Astrocyte of the spinal cord (primary cell): ENCODE measurements at places on chromosomes 2 and 18.

- no peak for DNase-seq
Observed at GRCh38 chr2:76985387-76986136, 536.6 kb downstream of the LRRTM4 start.

DNA sequence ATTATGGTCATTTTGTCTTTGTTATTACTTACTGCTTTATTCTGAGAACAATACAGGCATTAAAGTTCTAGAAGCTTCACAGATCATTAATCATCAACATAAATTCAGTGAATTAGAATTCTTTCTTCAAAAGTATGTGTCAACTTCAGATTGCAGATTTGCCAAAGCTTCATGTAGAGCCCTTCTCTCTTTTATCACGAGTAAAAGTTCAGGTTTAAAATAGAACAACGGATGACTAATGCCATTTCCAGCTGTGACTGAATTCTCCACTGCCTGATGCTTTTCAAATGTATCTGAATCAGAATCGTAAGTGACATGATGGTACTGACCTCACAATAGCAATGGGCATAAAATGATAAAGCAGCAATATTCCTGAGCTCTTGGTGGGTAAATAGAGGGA is 116.0 kb downstream of the ABCA12 start:
- peak; percentile 77 for DNase-seq

GRCh38 chr18:28175930-28176697 is 816 bp downstream of the CDH2 start:
- peak; percentile 48 for DNase-seq

DNA sequence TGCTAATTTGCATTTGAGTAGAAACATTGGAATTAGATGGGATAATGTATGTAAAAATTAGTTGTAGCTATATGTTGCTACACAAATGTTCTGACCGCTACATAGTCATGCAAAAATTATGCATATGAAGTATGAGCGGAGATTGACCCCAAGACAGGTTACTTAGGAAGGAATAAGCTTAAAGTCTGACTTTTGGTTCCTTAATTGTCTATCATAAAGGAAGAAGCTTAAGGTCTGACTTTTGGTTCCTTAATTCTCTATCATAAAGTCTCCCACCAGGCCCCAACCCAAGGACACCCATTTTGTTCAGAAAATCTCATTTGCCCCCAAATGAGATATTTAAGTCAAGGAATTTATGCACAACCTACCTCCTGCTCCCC is 106.5 kb downstream of the EVA1A start:
- no peak for DNase-seq

DNA sequence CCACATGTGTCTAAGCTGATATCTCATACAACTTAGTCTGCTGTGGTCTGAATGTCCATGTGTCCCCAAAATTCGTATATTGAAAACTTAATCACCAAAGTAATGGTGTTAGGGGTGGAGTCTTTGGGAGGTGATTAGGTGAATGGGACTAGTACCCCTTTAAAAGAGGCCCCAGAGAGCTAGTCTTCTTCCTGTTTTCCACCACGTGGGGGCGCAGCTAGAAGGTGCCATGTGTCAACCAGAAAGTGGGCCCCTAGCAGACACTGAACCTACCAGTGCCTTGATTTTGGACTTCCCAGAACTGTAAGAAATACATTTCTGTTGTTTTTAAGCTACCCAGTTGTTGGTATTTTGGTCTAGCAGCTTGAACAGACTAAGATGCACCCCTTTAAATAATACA is 86.6 kb downstream of the ASB1 start:
- DNase-seq: peak; percentile 37

GRCh38 chr2:13003500-13003899 is 286.8 kb downstream of the TRIB2 start:
- no peak for DNase-seq

GRCh38 chr18:74303936-74304335 is 11.7 kb upstream of the C18orf63 start:
- peak; percentile 43 for DNase-seq

DNA sequence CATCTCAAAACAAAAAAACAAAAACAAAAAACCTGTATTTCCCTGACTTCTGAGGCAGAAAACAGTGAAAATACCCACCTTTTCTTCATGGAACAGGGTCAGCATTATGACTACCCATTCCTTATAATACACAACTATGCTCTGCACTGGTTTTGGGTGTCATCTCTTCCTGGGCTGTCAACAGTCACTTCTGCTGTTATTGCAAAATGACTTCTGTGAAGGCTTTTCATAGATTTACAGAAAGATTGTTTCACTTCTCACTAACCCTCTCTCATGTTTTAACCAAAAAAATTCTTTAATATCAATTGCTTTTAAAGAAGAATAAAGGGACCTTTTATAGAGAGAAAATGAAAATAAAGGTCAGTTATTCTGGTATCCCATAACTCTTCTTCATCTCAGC is 26.5 kb upstream of the PIK3C3 start:
- no peak for DNase-seq

- DNase-seq: no peak
Observed at GRCh38 chr2:143533846-143534245, 404.6 kb downstream of the ARHGAP15 start.

- DNase-seq: no peak
Observed at GRCh38 chr2:20330192-20330591, 20.5 kb downstream of the PUM2 start.

DNA sequence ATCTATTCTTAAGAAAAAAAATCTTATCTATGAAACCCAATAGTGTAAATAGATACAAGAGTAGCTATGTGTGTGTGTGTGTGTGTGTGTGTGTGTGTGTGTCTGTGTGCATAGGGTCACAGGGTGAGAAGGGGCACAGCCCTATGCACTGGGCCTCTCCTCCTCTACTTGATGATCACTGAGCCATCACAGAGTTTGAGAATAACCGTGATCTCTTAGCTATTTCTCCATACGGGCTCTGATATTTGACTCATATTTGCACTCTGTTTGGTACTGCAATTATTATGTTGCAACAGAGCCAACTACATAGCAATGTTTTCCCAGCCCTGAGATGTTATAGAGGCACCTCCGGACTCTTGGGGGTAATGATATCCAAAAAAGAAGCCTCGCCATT is 28.8 kb upstream of the SLC40A1 start:
- DNase-seq: no peak

GRCh38 chr2:210496512-210496911 is 20.0 kb upstream of the LANCL1 start:
- no peak for DNase-seq

DNA sequence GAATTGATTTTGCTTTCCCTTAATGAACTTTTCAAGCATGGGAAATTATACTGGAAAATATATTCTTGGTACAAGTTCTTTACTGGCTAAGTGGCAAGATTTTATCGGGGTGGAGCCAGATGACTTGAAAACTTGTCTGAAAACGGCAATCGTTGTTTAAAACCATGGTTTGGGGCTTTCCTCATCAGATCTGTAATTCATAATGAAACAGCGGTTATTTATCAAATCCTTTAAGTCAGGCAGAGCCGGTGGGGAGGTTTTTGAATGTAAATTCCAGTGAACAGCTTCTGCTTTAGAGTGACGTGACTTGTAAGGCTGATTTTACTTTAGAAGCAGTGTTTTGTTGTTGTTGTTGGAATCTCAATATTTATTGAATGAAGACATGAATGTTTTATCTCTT is 2.6 kb downstream of the SEC11C start:
- DNase-seq: no peak

GRCh38 chr2:65331336-65332025 is 100.9 kb downstream of the SPRED2 start:
- no peak for DNase-seq

DNA sequence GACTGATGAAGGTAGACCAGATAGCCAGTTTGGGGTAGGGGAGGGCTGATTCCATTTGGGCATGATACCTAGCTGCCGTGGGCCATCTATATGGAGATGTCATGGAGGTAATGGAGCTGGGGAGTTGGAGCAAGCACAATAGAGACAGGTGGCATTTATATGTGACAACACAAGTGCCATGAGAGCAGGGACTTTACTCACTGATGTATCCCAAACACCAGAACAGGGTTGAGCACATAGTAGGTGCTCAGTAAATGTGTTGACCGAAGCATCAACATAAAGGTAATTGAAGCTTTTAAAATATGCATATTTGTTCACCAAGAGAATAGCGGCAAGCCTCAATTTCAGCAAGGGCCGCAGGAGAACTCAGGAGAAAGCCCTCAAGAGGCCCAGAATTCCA is 15.0 kb downstream of the SLC30A3 start:
- DNase-seq: no peak

DNA sequence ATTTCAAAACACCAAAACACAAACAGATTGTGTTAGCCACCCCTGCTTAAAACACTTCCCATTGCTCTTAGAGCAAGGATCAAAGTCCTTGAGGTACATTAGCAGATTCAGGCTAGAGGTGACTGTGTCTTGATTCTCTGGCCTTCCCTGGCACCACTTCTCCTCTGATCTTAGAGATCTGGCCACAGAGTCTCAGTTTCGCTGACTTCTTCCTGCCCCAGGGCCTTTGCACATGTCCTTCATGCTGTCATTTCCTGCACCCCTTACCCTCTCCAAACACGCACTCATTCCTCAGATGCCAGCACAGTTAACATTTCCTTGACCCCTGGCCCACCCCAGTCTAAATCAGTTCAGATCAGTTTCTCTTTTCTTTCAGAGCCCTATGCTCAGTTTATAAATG is 16.9 kb downstream of the CXCR4 start:
- DNase-seq: no peak

DNA sequence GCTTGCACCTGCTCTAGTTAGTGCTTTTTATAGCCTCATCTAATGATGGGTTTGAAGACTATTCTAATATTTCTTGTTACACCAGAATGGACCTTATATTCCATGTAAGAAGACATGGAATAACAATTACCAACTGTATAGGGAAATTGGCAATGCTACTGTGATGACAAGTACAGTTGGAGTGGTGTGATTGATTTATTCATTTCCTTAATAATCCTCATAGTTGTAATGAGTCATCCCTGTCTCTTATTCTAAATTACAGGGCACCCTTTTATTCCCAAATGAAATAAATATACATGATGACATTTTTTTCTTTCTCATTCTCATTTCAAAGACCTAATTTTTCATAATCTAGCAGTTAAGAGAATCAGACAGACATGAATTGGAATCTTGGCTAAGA is 18.3 kb upstream of the TLK1 start:
- DNase-seq: no peak

DNA sequence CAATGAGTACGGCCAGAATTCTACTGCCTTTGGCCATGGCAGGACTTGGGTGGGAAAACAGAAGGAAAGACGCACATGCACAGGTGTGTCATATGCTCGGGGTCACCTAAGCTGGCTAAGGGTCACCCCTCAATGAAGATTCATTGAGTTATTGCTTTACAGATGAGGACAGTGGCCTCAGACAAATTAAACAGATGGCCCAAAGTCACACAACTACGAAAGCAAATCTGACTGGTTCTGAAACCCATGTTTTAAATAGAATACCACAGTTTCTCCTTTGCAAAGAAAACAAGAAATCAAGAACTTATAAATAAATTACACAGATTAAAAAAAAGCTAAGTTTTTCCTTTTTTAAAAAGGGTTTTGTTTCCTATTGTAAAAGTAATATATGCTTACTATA is 70.5 kb downstream of the ID2 start:
- DNase-seq: no peak

DNA sequence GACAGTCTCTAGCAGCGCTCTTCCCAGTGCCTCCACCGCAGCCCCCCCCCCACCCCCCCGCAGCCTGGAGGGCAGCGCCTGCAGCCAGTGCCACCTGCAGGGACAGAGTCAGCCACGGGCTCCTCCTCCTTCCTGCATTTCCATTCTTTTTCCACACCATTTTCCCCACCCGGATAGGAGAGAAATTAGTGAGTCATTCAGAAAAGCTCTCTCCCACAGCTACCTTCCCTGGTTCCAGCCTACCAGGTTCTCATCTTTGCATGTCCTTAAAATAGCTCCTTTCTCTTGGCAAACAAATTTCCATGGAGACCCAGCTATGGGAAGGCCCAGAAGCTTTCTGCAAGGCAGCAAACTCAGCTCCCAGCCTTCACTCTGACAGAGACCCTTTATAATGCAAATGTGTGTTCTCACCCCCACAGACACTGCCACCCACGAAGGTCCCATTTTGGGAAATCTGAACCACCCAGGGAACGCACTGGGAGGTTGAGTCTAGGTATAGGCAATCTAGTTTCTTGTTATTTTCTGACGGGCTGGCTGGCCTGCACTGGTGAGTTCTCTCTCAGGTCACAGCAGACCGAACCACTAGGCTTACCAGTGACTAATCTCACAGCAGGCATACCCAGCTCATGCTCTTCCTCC is 41.8 kb upstream of the ATG16L1 start:
- DNase-seq: peak; percentile 80
